Stimulated activated CD4-positive, alpha-beta T cell treated with anti-CD3 and anti-CD28 coated beads, Interleukin-1b, Interleukin-23, amount 100 ng/mL, for 1 hour (primary cell): ENCODE measurements at places on chromosomes 7 and 10.
A peak's percentile ranks its signal among the peaks of the same experiment; 100 is the strongest.

GRCh38 chr7:22372863-22373262, 15.9 kb upstream of the RAPGEF5 start:
- no peak for DNase-seq

- no peak for DNase-seq
Observed at GRCh38 chr7:105199386-105199785, 185.4 kb downstream of the KMT2E start.

GRCh38 chr10:7279303-7279702, 131.5 kb downstream of the SFMBT2 start:
- no peak for DNase-seq

- no peak for DNase-seq
Observed at GRCh38 chr7:140146574-140146973, 30.2 kb downstream of the KDM7A start.

- DNase-seq = no peak
Observed at GRCh38 chr10:48253970-48254657, 20.4 kb downstream of the FRMPD2 start.

GRCh38 chr7:101237206-101238067, at the start of gene CLDN15:
TSS of gene CLDN15 (minus strand) at chr7:101237802. CDS start at chr7:101237581, 221 bp downstream.
- DNase-seq = no peak

DNA sequence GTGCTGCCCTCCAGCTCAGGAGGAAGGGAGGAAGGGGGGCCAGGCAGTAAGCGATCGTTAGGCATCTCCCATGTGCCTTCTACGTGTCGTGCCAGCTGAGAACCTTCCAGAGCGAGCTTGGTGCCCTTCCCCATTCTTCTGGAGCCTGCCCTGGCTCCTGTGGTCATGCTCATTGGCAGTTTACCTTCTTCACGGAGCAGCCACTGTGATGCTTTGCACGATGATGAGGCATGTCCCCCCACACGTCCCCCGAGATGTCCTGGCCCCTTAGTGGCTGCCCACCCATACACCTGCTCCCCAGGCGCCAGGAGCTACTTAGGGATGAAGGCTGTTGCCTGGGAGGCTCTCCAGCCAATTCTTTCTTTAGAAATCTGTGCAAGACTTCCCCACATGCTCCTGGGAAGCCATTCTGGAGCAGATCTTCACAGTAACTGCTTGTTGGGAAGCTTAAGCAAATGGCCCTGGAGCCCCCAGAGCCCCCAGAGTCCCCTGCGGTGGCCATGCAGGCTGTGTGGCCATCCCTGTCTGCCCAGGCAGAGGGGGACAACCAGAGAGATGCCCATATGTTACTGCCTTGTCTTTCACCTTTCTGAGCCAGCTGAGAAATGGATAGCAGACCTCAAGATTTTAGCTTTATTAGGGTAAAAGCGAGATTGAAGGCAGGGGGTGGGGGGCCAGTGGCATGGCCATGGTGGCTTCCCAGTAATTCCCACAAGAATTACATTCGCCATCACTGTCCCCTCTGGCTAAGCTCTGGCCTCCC, 199.0 kb downstream of the EBF3 start:
- no peak for DNase-seq

GRCh38 chr7:81780914-81781693, 11.3 kb upstream of the HGF start:
- no peak for DNase-seq

DNA sequence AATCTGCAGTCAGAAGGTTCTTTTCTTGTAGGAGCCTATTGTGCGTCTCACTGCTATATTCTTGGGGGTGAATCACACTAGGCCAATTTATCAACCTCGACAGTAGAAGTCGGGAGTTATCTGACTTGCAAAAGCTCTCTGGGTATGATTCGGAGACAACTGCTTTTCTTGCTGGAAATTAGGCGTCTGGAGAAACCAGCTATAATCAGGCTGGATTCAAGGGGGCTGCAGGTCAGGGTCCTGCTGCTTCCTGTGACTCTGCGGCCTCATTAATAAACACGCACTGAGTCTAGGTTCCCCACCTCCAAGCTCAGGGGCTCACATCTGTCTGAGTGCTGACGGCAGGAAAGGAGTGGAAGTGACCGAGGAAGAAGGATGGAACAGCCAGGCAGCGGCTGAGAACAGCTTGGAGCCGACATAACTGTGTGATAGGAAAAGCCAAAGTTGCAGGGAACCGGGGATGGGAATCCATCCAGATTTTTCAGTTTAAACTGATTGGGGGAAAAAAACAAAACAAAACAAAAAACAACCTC, 184.6 kb downstream of the FANK1 start:
- no peak for DNase-seq

DNA sequence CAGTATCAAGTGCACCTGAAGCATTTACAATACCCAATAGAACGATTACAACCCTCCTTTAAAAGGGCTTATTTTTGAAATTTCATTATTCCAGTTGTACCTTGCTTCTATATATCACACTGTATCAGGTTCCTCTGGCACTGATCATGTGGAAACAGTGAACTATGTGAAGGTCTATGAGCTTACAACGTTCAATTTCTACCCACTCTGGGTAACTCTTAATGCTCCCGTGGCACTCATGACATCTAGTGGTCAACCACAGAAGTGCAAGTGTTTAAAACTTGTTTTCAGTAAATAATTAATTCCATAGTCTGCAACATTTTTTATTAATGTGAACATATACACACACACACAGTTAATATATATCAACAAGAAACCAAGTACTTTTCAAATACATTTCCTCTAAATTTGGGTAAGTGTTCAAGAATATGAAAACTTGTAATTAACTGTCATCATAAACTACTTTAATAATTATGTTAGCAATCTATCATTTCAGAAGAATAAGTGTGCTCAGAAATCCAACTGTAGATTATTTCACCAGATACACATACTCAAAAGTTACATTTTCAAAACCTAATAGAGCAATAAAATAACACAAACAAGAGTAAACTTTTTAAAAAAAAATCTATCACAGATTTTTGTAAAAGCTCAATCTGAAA, 61.0 kb downstream of the MPP7 start:
- no peak for DNase-seq

GRCh38 chr10:103246324-103246723, 637 bp downstream of the RPEL1 start:
- no peak for DNase-seq

DNA sequence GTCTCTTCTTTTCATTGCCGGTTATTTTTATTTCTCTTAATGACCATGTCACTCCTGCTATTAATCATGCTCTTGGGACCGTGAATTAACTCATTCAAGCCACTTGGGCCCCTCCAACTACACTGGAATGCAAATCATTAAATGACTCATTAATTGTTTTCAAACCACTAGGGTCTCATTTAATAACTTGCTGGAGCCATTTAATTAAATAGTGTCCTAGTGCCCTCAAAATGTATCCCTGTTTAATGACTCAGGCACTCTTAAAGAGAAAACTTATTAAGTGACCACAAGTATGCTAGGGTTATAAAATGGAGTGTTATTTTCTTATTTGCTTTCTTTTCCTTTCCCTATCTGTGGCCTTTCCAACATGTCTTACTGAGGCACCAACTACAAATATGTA, 73.0 kb downstream of the PLXDC2 start:
- no peak for DNase-seq

DNA sequence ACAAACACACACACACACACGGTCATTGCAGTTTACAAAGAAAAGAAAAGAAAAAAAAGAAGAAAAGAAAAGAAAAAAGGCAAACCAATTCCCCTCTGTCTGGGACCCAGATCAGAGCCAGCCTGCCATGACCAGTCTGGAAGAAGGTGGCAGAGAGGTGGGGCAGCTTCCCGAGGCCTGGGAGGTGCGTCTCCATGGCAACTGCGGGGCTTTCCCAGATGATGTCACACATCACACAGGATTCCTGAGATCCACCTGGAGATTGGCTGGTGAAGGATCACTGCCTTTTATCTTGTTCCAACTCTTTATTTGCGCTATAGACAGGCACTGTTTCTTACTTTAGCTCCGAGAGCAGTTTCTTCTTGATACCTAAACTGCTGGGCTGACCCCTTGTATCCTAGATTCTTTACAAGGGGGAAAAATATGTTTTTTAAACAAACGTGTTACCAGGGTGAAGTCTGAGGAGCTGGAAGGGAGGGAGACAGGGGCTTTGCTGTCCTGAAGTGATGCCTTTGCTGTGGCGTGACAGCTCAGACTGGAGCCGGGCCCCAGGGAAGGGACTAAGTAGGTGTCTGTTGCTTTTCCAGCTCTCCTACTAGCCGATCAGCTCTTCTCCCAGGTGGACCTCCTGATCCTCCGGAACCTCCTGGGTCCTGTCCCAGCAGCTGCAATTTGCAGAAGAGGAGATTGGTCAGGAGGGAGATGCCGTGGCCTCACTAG, 298.5 kb downstream of the KLF6 start:
- no peak for DNase-seq

GRCh38 chr10:68600041-68600778, 40.1 kb downstream of the TET1 start:
- DNase-seq = no peak

DNA sequence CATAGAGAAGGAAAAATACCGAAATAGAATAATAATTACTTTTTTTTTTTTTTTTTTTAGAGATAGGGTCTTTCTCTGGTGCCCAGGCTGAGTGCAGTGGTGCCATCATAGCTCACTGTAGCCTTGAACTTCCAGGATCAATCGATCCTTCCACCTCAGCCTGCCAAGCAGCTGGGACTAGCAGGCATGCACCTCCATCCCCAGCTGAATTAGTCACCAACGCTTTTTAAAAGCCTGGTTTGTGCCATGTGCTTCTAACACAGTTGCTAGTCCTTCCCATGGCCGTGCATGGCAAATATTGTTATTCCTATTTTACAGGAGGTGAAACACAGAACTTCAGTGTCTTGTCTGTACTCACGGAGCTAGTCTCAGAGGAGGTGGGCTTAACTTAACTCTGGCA, 23.2 kb downstream of the LYZL2 start:
- no peak for DNase-seq

GRCh38 chr7:80844916-80845315, 73.9 kb downstream of the SEMA3C start:
- DNase-seq = no peak

- DNase-seq = no peak
Observed at GRCh38 chr7:42010751-42011150, 226.3 kb downstream of the GLI3 start.

DNA sequence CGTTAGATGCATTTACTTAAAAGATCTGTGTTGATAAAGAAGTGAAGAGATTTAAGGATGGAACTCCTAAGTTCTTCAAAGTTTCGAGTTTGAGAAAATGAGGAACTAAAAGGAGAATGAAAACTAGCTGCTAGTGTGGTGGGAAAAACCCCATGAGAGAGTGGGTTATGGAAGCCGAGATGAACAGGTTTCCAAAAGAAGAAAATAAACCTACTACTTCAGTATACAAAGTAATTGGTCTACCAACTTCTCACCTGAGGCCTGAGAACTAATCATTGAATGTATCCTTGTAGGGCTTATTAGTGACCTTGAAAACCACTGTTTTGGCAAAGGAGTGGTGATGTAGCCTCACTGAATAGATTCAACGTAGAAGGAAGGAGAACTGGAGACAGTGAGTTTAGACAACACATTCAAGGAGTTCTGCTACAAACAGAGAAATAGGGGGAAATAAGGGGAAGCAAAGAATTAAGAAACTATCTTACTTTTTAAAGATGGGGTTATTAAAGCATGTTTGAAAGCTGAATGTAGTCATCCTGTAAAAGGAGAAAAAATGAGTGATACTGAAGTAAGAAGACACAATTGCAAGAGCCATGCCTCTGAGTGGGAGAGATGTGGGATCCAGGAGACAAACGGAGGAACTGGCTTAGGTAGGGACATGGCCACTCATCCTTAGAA, 50.8 kb downstream of the CH25H start:
- DNase-seq = no peak

DNA sequence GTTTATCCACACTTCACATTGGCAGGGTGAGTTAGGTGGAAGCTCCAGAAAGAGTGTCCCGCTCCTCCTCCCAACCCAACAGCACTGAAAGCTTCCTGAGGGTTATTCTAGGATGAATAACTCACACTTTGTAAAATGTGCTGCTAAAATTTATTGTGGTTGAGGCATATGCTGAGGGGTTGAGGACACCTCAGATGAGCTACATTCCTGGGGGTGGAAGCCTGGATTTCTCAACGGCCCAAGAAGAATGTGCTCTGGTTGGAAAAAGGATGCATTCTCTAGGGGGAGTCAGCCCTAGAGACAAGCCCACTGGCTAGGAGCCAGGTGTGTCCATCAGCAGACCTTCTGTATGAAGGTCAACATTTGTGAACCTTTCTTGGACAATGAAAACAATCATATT, 91.5 kb upstream of the PDE1C start:
- DNase-seq = no peak

- no peak for DNase-seq
Observed at GRCh38 chr7:80770061-80770460, 131.6 kb downstream of the CD36 start.

DNA sequence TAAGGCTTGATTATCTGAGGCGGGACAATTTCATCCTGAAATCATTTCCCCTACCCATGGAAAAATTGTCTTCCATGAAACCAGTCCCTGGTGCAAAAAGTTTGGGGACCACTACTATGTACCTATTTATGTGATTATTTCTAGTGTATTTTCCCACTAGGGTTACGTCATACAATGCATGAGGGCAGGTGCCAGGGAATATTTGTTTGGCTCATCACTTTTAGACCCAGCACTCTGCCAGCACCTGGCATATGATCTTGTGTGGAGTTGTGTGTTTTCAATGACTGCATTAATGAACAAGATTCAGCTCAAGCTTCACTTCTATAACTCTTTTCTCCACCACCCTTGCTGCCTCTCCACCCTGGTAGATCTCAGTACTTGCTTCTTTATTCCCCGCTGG, 73.3 kb upstream of the TNKS2 start:
- no peak for DNase-seq

- DNase-seq = no peak
Observed at GRCh38 chr10:85787881-85788280, 578.7 kb downstream of the GRID1 start.

- DNase-seq = no peak
Observed at GRCh38 chr10:31660300-31660699, 268.3 kb downstream of the ARHGAP12 start.

DNA sequence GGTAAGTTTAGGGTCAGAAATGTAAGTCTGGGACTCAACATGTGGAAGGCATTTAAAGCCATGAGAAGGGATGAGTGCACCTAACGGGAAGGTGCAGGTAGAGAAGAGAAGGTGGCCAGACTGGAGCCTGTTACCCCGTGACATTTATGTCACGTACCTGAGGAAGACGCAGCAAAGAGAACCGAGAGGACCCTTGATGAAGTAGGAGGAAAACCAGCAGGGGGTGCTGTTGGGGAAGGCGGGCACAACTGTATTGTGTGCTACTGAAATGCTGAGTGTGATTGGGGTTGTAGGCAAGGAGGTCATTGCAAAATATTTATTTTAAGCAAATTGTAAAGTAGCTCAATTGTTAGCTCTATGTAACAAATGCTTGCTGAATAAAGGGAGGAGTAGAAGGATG, 338.2 kb upstream of the PRKCQ start:
- DNase-seq = peak; percentile 27

GRCh38 chr10:101032637-101033224, 1.7 kb downstream of the SFXN3 start:
- no peak for DNase-seq

GRCh38 chr10:100829097-100829870, 83.5 kb upstream of the SLF2 start:
- DNase-seq = no peak
